Brain microvascular endothelial cell (primary cell): ENCODE measurements at places on chromosomes 4 and X.

DNA sequence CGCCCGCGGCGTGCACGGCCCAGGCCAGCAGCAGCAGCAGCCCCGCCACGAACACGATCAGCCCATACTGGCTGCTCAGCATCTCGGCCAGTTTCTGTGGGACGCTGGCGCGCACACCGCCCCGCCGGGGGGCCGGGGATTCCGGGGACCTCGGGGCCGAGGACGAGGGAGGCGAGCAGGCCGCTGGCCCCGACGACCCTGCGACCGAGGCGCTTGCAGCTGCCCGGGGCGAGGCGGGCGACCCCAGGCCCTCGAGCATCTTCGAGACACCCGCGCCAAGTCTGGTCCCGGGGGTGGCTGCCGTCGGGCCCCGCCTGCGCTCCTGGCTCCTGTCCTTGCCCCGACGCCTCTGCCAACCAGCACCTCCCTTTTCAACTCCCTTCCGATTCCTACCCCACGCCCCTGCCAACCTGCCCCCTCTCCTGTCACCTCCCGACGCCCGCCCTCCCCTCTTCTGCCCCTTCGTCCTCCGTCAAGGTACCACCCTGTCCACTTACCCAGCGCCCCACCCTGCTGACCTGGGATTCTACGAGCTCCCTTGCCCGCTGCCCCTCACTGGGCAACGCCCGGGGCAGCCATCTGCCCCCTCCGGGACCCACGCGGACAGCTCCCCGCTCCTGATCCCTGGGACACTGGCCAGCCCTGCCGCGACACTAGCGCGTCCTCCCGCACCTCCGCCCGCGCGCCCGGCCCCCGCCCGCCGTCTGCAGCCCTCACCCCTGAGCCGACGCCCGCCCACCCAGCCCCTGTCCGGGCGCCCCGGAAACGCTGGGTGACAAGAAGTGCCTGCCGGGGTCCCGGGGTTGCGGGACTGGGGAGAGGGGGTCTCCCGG is at the start of gene OTOP1:
Gene OTOP1 (minus strand): TSS at position 324 of the 833 bp plus-strand sequence. CDS start 65 bp downstream, at position 259.
- no peak for DNase-seq

GRCh38 chr4:116332508-116332907 is 752.9 kb downstream of the TRAM1L1 start:
- no peak for DNase-seq

DNA sequence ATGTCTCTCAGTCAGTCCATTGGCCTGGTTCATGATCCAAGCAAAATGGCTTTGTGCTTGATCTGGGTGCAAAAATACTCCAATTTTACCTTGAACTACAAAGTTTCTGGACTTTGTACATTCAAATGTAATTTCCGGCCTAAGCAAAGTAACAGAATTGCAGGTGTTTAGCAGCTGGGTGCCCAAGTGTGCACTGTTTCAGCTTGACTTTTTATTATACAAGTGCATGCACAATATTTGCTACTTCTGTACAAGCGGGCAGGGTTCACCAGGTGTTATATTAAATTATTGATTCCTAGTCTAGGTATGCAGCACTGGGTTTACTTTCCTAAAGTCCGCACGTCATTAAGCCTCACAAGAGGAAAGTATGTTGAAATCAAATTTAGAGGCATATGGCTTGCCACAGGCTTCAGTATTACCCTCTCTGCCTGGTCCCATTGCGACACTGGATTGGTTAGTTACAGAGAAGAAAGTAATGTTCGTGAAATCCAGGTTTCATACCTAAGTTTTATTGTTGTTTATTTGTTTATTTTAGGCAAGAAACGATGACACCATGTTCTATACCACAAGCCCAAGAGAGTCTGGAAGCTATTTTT is 376.9 kb upstream of the CTSO start:
- DNase-seq, result no peak

GRCh38 chr4:94758141-94758699 is 465 bp downstream of the BMPR1B start:
- peak; percentile 14 for DNase-seq

DNA sequence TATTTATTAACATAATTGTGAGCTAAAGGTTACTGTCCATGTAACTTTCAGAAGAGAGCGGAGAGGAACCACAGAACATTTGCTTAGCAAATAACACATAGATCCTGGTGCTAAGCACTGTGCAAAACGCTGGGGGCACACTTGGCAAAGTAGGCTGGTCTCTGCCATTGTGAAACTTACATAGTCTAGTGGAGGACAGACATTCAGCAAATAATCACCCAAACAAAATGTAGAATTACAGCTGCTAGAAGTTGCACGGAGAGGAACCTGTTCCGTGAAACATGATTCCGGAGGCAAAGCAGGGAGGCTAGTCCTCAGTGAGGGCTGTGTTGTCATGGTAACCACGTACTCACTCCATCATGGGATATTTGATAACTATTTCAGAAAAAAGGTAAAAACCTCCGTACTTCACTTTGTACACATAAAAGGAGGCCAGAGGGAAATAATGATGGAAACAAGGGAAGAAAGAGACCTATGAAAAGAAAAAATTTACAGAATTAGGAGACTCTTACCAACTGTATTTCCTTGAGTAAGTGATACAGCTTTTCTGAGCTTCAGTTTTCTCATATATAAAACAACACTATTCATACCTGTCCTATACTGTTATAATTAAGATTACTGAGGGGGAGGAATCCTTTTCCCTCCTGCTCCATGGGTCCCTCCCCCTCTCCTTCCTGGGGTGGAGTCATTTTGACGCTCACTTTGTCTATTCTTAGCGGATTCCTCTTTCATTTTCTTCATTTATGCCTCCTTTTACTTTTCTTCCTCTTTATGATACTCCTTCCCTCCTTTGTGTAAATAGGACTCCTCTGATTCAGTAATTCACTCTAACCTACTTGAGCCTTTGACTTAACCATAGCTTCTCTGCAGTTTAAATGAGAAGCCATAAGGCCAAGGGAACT is 825 bp upstream of the RASGEF1B start:
- peak; percentile 25 for DNase-seq

DNA sequence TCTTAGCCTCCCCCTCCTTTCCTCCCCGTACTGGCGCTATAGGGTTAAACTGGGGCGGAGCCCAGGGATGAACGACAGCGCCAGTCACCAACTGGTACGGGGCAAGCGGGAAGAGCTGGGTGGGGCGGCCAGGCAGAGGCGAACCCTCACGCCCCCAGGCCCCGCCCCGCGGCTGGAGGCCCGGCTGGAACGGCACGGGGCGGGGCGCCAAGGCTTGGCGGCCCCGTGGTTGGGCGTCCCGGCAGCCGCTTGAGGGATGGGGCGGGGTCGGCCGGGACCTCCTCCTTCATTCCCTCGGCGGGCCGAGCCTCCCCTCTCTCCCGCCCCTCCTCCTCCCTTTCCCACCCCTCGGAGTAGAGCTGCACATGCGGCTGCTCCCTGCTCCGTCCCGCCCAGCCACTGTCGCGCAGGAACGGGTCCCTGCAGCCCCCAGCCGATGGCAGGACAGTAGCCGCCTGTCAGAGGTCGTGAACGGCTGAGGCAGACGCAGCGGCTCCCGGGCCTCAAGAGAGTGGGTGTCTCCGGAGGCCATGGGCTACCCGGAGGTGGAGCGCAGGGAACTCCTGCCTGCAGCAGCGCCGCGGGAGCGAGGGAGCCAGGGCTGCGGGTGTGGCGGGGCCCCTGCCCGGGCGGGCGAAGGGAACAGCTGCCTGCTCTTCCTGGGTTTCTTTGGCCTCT is at the start of gene EDA:
Gene EDA (plus strand): TSS at position 335 of the 678 bp plus-strand sequence.
- peak; percentile 43 for DNase-seq

GRCh38 chrX:110852180-110852579 is 56.6 kb upstream of the CHRDL1 start:
- no peak for DNase-seq

DNA sequence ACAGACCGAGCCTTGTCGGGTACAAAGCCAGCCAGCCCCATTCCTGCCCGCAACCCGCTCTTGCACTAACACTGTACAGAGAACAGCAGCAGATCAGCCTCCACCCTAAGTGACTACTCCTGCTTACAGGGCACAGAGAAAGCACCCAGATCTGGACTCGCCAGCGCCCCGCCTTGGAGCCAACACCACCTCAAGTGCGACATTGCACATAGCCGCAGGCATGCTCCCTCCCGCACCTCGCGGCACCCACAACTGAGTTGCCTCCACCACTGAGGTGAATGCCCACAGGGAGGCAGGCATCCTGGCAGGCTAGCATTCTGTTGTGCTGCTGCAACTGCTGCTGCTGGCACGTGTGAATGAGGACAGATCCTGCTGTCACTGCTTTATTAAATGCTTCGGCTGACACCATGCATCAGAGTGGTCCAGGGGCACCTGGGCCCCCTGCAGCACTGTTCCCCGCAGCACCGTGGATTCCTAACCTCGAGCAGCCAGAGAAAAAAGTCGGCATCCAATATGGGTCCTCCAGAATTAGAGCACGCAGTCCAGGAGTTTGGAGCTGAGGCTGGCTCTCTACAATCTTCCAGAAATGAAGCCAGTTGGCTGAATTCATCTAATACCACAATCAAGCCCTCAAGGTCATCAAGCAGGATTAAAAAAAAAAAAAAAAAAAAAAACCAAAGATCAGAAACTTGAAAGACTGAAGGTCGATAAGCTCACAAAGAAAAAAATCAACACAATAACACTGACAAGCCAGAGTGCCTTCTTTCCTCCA is 352.9 kb downstream of the GASK1B start:
- DNase-seq, result no peak

- no peak for DNase-seq
Observed at GRCh38 chrX:15170927-15171326, 99.0 kb downstream of the ASB9 start.

DNA sequence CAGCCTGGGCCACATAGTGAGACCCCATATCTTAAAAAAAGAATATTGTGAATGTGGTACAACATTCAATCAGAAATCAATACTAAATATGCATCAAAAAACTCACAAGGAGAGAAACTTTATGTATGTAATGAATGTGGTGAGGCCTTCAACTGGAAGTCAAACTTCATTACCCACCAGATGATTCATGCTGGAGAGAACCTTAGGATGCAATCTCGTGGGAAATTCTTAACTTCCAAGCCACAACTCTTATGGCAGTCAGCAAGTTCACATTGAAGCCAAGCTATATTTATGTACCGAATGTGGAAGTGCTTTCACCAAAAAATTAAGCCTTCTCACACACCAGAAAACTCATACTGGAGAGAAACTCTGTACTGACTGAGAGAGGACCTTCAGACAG is 84.5 kb upstream of the UXT start:
- DNase-seq, result peak; percentile 67

- DNase-seq, result no peak
Observed at GRCh38 chr4:76252271-76252653, 741 bp downstream of the FAM47E start.

DNA sequence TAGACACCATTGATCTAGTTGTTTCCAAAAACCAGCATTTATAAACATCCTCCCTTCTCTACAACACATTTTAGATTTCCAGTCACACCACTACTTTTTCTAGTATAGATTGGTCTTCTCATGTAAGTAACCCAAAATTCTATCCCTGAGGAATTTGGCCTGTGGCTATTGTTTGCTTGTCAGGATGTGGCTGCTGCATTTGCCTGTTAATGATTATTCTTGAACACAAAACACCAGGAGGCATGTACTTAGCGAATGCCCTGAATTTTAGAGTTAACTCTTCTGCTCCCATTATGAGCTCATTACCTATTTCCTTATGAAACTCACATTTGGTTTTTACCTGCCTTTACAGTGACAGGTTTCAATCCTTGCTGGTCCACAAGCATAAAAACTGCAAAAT is 102.0 kb upstream of the FSTL5 start:
- DNase-seq, result no peak

- no peak for DNase-seq
Observed at GRCh38 chr4:126386512-126386911, 1071.8 kb downstream of the FAT4 start.

DNA sequence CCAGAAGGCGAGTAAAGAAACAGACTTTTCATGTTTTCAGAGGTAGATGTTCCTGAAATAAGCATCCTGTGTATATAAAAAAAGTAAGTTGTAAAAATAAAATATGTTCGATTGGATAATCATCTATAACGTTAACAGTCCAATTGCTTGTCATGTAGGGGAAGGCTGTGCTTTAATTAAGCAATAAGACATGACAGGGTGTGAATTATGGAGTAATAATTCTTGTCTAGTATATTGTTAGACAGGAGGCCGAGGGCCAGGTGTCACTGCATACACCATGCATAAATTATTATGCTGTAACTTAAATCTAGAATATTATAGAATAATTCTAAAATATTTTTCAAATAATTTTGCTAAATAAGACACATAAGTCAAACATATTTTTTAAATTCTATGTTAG is 494.6 kb upstream of the TENM3 start:
- no peak for DNase-seq

GRCh38 chr4:31917334-31917733 is 1197.2 kb downstream of the PCDH7 start:
- no peak for DNase-seq

- no peak for DNase-seq
Observed at GRCh38 chr4:182770996-182771514, 146.1 kb downstream of the DCTD start.

GRCh38 chrX:11619441-11619840 is 46.3 kb downstream of the ARHGAP6 start:
- no peak for DNase-seq

GRCh38 chrX:10656214-10656613 is 35.8 kb upstream of the MID1 start:
- no peak for DNase-seq

DNA sequence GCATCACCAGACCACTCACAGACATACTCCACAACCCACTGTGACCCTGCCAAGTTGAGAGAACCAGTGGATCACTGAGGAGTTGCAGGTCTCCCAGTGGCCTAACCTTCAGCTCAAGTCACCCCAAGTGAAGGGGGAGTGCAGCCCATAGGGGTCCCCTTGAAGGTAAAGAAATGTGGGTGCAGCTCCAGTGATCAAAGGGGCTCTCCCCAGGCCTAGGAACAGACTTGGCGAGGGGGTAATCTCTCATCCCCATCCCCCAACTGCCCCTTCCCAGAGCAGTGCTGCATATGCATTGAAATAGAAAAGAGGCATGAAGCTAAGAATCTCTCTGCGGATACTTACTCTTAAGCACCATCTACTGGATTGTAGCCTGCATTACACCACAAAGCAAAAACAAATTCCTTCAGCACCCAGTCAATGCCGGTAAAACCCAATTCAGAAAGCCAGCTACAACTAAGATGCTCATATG is 27.0 kb downstream of the MAGEE1 start:
- DNase-seq, result peak; percentile 9

- no peak for DNase-seq
Observed at GRCh38 chr4:114265342-114265741, 285.9 kb upstream of the ARSJ start.

DNA sequence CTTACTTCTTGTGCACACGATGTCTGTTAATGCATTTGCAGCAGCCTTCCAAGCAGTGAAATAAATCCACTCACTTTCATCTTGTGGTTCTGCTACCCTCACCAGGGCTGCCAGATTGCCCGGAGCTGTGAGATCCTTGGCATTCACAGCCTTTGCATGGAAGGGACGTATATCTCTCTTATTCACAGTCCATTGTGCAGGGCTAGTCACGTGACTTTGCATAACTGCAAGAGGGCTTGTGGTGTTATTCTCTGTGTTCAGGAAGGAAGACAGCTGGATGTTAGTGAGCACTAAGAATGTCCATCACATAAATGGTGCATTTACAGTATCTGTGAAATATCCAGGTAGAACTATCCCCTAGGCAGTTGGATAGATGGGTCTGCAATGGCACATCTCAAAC is 96.5 kb upstream of the BEND4 start:
- DNase-seq, result no peak
